ENCODE measurements at places on chromosomes 2 and 18. TPM values are rescaled to one million over a fixed set of nuclear protein-coding genes. Genes with fewer than 3 reads are reported as not detected.

- no peak for DNase-seq
These were observed 319.9 kb downstream of the CMPK2 start for GRCh38 chr2:6545795-6546194.

- DNase-seq: peak; percentile 50
These were observed 232.9 kb downstream of the GULP1 start for GRCh38 chr2:188524519-188525113.

DNA sequence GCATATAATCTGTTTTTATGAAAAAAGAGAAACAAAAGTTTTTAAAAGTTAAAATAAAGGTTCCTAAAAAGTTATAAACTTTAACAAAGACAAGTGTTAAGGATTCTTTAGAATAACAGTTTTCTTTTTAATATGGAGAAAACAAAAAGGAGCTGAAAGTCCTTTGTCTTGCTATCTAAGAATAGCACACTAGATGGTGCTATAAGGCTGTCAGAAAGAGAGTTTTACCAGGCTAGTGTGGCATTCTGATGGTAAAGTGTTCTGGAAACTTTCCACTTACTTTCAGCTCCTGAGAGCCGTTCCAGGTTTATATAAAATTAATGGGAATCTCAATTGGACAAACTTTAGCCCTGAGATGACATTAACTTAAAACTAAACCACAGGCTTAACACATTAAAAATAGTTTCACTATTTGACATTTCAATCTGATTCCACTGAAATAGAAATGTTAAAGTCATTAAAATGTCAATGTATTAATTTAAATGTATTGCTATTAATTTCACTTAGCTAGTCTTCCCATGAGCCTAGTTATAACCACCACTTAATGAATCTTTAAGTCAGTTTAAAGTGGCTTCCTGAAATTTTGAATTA lies 3.7 kb downstream of the FBXO48 start:
- DNase-seq: peak; percentile 48

GRCh38 chr18:66724664-66725356 lies 120.9 kb upstream of the CDH19 start:
- no peak for DNase-seq

GRCh38 chr2:84766791-84767190 lies 114.1 kb downstream of the TRABD2A start:
- no peak for DNase-seq

Gene ACYP2
- total RNA-seq: 20.2 TPM

Gene KCNK3
- 28.4 TPM for total RNA-seq

Gene SALL3
- not detected for total RNA-seq

Gene PFN4
- total RNA-seq: not detected

Gene IL37
- total RNA-seq: not detected

DNA sequence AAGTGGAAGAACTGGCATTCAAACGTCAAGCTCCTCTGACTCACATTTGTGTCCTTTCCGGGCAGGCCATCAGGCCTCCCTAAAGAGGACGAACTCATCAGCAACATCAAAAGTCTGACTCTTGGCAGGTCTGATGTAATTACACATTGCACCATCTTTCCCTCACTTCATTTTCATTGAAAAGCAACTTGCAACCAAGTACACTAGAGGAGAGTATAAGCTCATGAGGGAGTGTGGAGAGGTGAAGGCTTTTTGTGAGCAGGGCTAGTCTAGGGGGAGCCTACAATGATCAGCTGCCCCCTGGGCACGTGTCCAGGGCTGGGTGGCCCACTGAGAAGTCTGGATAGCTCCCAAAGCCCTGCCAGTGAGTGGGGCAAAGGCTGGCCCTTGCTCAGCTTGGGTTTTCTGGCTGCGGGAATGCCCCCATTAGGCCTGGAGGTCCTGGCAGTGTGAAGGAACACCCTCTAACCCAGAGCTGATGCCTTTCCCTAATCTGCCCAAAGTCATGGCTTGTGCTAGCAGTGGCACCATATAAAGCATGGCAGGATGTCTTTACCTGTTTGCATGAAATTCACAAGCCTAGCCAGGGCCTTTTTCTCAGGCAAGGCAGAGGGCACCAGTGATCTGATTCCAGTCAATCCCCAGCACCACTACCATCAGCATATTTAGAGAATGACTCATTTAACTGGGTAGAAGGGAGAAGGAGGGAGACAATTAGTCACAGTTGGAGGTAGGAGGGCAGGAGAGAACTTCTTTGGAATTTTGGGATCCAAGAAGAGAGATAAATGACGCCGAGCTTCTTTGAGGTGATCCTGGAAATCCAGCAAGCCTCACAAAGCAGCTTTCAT lies 8.5 kb upstream of the DAW1 start:
- peak; percentile 88 for DNase-seq

Gene CXCR1
- total RNA-seq: not detected

- DNase-seq: no peak
These were observed 540.0 kb upstream of the GYPC start for GRCh38 chr2:126115975-126116374.

Gene CPLX4
- not detected for total RNA-seq

GRCh38 chr2:23924589-23925359 lies 2.1 kb downstream of the ATAD2B start:
- DNase-seq: no peak

- DNase-seq: no peak
These were observed 78.3 kb downstream of the TMEM163 start for GRCh38 chr2:134640494-134640893.

- no peak for DNase-seq
These were observed 17.7 kb downstream of the ST6GAL2 start for GRCh38 chr2:106868275-106868674.

DNA sequence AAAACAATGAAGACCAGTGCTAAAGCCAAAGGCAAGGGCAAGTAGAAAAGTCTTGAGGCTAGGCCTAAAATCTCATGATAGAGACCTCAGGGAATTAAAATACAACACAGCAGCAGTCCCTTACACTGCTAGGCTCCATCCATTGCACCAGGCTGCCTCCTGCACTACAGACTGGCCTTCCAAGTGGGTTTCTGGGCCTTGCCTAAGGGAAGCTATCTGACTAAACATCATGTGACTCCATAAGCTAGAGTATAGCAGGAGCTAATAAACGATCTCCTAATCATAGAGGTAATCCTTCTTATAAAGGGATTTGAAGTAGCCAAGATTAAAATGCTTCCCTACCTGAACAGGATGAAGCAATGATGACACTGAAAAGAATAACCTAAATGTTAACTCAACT lies 77.6 kb upstream of the NFU1 start:
- DNase-seq: no peak

DNA sequence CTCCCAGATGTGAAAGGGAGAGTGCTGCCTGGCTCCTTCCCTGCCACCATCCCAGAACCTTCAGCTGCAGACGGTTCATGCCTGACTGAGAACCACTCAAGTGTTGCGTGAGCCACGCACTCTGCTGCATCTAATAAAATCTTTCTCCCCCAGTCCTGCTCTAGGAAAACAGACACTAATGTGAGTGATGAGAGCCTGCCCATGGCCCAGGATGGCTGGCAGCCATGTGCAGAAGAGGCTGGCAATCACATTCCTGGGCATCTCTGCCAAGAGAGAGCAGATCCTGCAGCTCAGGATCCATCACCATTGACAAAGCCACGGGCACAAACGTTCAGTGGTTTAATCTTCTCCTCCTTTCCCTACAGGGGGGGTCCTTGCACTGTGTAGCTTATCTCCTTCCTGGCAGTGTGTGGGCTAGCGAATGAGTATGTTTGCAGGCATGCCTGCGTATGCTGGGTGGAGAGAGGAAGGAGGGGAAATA lies 477.5 kb downstream of the SLC4A3 start:
- peak; percentile 86 for DNase-seq

DNA sequence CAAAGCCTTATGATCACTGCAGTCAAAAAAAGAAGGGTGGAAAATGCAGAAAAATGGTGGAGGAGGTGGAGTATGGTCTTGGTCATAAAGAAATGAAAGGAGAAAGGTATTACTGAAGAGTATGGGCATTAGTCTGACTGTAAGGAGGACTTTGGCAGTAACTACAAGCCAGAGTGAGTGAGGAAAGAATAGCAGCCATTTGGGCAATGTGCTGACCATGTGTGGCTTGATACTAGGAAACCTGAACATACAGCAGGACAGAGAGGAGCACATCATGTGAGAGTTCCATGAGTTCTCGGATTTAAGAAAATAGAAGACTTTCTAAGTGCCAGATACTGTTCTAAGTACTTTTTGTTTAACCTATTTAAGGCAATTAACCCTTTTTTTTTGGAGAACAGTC lies 8.5 kb downstream of the DTNA start:
- DNase-seq: no peak

- no peak for DNase-seq
These were observed at the start of gene GALNT3 for GRCh38 chr2:165793779-165794535. Gene GALNT3 (minus strand): TSS chr2:165794247. CDS start chr2:165770700, 23,547 bp downstream.

Gene EN1
- total RNA-seq: not detected

GRCh38 chr2:43542285-43542933 lies 53.4 kb downstream of the THADA start:
- DNase-seq: peak; percentile 45

DNA sequence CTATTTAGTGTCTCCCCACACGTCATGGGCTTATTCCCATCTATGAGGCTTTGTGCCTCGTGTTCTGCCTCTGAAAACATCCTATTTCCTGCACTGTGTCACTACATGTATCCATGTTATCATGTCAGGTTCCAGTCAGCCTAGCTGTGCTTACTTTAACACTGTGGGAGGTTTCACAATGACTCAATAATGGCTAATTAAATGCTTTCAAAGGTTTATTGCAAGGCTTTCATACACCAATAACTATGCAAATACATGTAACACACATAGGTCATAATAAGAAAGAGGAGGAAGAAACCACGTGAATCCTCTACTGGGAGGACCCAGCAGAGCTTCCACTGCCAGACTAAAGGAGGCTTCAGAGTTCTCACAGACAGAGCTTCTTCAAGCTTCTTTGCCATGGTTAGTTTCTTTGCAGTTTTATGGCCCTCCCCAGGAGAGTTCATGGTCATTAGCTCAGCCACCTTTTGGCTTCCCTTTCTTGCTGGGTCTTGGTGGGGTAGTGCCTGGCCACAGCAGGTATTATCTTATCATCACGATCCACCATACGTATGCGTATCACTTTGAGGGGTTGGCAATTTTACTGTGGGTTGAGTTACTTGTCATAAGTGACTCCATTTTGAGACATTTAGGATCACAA lies 5.1 kb upstream of the COLEC12 start:
- DNase-seq: no peak

Gene GKN1
- total RNA-seq: not detected

Gene INPP5D
- not detected for total RNA-seq

DNA sequence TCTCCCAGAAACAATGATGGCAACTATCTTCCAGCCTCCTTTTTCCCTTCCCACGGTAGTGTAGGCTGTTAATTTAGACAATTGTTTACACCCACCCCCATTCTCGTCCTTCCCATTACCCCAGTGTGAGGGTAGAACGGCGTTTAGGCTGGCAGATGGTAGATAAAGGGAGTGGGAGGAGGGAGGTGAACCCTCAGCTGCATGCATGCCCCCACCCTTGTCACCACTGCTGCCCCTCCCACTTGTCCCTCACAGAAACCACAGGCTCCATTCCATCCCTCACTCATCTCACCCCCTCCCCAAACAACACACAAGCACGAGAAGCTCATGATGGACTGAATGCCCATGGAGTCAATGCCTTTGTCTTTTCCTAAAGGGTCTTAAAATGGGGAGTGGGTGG lies 107.9 kb upstream of the PARD3B start:
- no peak for DNase-seq

DNA sequence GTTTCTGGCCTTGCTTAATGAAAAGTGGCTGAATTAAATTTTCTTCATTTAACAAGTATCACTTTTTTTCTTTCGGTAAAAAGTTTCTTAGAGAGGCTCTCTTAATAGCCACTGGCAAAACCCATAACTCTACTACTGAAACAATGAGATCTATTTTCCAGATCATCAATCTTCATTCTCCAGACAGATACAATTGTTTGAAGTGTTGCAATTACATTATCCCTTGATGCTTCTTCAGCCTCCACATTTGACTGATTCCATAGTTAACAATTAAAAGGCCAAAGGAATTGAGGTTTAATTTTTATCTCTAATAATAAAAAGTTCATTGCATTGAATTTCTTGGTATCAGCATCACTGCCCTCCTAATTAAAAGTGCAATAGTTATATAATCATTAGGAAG lies 176.3 kb downstream of the ZNF385B start:
- DNase-seq: no peak

Gene ABHD1
- 0.78 TPM for total RNA-seq

DNA sequence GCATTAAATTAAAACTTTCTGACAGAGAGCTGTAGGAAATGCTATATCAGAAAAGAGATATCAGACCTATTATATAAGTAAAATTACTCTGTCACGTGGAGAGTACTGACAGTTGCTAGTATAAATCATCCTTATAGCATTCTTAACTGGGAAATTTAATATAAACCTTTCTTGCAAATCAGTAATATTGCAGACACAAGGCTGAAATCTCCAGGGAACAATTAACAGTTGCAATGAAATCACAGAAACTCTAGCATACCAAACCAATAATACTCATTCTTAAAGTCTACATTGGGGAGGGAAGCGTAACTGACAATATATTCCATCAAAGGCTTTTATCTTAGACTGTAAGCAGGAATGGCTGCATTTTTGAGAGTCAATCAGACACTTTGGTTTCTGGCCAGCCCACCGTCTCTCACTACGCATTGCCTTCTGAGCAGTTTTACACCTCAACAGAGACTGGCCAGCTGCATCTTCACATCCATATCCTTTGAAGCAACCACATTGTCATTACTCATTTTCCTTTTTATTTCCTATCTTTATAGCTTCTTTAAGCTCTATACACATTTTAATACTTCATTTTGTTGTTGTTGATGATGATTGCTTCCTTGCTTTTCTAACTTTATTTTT lies 536.0 kb upstream of the CDH2 start:
- no peak for DNase-seq

Gene SERPINB4
- total RNA-seq: not detected

DNA sequence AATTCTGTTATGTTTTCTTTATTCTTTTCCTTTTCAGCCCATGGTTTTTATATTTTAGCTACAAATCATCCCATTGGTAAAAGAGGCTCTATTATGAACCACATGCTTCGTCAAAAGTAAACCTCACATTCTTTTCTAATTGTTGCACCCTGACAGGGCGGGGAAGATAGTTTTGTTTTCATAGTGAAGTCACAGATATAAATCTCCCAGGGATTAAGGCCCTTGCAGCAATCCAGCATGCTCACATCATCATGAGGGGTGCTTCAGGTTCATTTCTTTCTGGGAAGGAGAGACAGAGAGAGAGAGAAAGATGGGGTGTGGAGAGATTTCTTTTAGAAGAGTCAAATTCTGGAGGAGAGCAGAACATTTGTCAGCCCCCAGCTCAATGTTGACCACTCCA lies 124.5 kb upstream of the CDC42EP3 start:
- DNase-seq: peak; percentile 24

Gene DNAJC5G
- total RNA-seq: not detected

DNA sequence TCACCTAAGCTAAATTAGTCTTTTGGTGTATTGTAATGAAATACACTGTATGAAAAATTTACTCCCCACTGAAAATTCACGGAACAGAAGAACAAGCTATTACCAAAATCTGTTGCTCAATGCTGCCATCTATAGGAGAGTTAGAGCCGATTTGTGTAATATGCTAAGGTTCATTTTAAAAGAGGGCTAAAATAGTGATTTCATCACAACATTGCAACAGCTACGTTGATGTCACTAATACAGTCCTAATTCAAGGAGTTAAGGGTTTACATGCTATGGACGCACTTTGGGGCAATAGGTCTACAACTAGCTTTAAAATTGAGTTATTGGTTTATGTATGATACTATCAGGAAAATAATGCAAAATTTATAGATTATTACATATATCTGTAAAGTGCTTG lies 3.0 kb upstream of the IRS1 start:
- DNase-seq: peak; percentile 50
